ENCODE measurements at places on chromosomes 7 and 10.
A peak's percentile ranks its signal among the peaks of the same experiment; 100 is the strongest.

DNA sequence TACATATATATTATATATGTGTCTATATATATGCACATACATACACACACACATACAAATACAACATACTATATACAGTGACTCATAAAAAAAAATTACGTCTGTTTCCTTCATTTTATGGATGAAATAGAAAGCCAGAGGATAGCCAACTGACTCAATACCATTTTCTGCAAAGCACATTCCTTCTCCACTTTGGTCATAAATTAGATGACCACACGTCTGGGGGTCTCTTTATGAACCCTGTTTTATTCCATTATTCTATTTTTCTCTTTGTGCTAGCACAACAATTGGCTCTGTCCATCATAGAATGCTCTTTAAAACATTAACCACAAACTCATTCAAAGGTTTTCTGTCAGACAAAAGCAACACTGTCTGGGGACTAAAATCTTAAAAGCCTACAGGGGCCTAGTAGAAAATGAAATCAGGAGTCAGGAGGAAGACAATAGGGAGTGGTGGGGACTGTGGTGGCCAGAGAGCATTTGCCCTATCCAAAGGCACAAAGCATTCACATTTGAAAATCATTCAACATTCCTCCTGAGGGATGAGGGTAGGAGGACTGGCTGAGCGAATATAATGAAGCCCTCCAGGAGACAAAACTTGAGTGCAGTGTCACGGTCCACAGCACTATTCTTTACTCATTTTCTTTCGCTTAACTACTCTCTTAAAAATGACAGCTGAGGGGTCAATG, 4.3 kb downstream of the CUBN start:
- DNase-seq, result no peak

GRCh38 chr10:14543046-14543903, 212.6 kb upstream of the FRMD4A start:
- DNase-seq, result no peak

DNA sequence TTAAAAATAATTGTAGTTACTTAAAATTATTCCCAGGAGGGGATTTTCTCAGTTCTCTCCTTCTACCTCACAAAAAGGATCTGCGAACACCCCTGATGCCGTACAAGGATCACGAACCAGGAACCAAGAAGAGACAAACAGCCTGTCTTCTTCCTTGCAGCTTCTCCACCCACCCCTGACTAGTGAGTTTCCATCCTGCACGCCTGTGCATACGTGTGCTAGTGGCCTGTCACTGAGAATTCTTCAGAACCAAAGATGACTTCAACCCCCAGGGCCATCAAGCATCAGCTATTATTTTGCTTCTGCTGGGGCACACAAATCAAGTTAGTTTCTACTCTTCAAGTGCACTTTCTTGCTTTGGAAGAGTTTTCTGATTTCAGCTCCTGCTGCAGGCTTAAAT, 175.5 kb upstream of the KLF6 start:
- no peak for DNase-seq

- no peak for DNase-seq
Observed at GRCh38 chr7:33243319-33243881, 114.0 kb downstream of the BBS9 start.

DNA sequence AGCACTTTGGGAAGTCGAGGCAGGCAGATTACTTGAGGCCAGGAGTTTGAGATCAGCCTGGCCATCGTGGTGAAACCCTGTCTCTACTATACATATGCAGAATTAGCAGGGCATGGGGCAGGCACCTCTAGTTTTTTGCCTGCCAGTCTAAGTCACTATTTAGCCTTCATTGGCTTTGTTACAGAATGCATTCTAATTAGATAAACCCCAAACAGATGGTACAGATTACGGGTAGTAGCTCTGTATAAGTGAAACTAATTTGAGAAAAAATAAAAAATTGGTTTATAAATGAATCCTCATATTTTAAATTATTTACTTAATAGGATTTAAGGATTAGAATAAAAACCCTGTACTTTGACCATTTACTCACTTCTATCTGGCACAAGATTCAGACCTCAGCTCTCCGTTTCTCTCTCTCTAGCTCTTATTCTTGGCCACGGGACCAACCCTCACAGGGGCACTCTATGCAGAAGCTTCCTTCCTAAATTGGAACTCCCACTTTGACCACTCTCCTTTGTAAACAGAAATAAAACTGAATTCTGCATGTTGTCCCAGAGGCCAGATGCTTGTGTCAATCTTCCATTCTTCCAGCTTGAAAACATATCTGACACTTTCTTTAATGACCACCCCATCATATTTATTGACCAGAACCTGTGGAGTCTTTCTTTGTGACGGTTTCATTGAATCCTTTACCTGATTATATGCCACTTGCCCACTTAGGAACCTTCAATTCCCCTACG, 26.8 kb downstream of the BET1 start:
- no peak for DNase-seq

DNA sequence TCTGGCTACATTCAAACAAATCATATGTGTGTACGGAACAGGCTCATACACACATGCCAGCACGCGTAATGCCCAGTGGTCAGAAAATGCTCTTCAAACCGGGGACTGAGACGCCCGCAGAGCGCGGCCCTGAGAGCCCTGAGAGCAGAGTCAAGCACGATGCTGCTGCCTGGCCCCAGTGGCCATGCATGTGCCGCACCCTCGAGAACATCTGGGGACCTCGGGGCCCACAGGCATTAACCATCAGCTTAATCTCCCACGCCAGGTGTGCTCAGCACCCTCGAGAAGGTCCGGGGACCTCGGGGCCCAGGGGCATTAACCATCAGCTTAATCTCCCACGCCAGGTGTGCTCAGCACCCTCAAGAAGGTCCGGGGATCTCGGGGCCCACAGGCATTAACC, 163.1 kb downstream of the PTPRN2 start:
- no peak for DNase-seq

DNA sequence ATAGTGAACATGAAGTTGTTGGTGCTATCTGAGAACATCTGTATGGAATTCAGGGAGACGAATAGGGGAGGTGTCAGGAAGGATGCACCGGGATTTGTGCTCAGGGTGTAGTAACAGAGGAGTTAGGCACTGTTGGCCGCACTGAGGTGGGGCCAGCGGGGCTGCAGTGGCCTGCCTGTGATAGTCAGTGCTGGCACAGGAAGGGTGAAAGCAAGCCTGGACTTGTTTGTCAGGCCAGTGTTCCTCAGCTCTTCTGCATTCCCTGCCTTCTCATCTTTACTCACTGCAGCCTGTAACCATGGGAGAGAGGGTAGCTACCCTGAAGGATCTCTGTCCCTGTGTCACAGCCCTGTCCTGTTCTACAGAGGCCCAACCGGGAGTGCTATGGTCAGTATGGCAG, 81.3 kb downstream of the SH2D4B start:
- DNase-seq, result no peak

DNA sequence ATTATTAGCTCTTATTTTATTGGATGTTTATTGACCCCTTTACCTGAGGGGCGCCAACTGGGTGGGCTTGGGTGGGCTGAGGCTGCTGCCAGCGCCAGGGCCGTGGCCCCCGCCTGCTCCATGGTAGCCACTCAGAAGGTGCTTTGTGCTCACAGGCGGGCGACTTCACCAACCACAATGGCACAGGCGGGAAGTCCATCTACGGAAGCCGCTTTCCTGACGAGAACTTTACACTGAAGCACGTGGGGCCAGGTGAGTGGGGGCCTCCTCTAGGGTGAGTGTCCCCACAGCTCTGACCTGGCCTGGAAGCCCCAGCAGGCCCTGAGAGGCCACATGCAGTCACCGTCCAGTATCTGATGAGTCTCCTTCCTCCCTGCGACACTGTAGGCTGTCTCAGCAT, 4.1 kb downstream of the PPIF start:
- peak; percentile 20 for DNase-seq

- no peak for DNase-seq
Observed at GRCh38 chr10:47322300-47323061, at the start of gene GDF2. Gene GDF2 (plus strand): TSS chr10:47322454. CDS start chr10:47322669, 215 bp downstream.

DNA sequence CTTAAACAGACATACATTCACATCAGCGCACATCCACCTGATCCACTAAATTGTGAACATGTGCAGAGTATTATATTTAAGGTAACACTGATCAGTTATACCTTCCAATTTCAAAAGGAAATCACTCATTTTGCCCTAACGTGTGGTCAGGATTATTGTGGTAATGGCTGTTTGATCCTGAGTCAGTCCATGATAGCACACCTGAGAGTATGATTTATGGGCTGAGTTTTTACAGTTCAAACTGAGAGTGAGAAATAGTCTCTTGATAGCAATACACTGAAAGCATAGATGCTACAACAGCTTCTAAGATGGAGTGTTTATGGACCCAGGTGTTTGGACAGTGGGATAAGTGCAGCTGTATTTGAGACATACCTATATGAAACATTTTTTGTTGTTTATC, 96.7 kb downstream of the KIF20B start:
- DNase-seq, result no peak

GRCh38 chr7:90738249-90738648, 142.1 kb downstream of the CDK14 start:
- DNase-seq, result no peak

- DNase-seq, result no peak
Observed at GRCh38 chr7:144063710-144064109, 5.9 kb upstream of the OR2A25 start.

DNA sequence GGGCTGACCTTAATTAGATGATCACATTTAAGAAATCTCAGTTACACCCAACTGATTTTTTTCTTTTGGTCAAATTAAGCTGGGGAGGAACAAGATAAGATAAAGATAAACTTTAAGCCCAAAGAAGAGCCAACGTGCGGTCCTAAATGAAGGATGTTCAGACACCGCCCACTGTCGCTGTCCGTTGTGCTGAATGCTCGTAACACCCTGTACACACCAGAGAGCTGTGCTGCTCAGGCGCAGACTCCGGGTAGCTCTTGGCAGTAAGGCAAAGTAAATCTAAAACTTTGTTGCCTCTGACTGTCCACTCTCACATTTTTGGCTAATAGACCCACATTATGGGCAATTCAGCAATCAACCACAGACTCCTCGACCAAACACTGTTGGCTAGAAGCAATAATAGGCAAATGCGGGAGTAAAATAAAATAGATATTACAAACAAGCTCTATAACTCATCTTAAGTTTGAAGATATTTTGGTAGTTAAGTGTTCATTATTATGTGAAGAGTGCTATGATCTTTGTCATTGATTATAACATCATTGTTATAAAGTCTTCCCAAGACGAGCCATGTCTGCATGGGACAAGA, 57.1 kb downstream of the PLPP4 start:
- DNase-seq, result peak; percentile 83

DNA sequence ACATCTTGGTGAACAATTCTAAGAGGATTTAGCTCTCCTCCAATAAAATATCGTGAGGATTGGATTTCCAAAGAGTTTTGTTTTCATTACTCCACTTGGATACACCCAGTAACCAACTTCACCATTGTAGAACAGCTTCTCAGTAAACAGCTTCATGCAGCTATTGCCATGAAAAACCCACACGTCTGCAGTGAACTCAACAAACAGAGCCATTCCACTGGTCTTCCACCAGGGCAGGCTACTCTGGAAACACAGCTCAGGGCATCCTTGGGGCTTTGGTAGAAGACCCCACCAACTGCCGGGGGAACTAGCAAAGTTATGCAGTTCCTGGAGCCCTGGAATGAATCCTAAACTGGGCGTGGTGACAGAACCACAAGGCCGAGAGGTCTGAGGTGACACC, 77.4 kb downstream of the CALN1 start:
- no peak for DNase-seq
